ENCODE measurements at places on chromosomes 1 and 21. TPM values are rescaled to one million over a fixed set of nuclear protein-coding genes. Genes with fewer than 3 reads are reported as not detected.

DNA sequence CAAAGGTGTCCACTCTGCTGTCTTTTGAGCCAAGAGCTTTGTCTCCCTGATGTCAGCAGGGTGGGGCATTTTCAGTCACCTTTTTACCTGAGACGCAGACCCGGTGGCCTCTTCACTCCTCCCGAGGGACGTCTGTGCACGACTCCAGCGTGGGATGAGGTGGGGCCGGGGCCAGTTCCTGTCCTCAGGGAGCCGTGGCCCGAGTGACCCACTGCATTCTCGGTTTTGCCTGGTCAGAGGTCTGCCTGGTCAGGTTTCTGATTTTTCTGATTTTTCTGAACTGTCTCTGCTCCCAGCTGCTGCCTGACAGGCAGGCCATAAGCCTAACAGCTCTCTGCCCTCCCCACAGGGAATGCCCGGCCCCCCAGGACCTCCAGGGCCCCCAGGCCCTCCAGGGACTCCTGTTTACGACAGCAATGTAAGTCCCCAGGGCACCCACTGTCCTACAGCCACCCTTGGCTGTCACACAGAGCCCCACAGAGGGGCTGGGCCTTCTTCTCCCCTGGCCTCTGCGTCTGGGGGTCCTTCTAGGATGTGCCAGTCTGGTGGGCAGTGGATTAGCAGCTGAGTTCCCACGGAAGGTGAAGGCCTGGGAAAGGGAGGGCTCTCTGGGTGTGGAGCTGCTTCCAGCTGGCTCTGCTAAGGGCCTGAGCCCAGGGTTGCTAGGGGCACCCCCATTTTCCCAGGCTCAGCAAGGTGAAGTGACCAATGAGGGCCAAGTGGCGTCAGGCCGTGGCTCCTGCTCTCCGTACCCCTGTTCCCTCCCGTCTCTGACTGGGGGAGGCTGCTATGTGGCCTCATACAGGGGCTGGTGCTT is 45.9 kb downstream of the SLC19A1 start:
- no peak for DNase-seq

DNA sequence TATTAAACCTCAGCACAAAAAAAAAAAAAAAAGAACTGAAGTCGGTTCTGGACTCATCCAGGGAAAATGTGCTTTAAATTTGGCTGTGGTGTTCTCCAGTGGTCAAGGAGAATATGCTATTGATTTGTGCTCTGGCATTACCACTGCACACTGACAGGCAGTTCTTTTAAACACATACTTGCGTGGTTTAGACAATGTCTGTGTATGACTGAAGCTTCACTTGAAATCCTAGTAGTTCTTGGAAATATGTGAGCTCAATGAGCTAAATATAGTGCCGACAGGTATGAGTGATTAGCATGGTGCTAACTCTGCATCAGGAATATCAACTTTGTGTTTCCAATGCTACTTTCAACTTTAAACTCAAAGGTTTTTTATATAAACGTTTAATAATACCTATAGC is 415.6 kb downstream of the SMYD3 start:
- DNase-seq = no peak

- DNase-seq = no peak
These were observed 292.1 kb downstream of the TM2D1 start for GRCh38 chr1:61432616-61433388.

DNA sequence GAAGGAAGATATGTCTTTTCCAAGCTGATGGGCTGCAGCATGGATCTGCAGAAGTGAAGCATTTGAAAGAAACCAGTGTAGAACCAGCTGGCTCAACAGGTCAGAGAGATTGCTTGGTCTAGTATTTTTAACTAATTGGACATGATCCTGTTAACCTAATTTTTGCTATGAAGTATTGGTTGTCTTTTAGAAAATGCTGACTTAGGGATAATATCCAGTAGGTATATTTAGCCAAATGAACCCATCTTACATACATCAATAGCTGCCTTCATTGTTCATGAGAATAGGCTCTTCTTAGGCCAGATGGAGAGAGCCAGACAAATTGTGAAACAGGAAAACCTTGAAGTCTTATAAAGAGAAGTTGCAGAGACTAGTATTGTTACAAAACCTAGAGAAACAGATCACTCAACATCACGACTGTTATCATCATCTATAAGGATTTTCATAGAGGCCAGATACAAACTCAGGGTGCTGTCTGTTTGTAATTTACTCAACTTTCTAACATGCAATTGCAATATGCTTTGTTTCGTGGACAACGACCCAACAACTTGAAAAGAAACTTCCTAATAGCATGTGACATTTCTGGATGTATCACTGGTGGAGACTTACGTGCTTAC is 148.2 kb downstream of the DISC1 start:
- DNase-seq = no peak

MAP3K7CL gene
- 4.4 TPM for polyA plus RNA-seq

TXNIP gene
- polyA plus RNA-seq = 1,029 TPM

DNA sequence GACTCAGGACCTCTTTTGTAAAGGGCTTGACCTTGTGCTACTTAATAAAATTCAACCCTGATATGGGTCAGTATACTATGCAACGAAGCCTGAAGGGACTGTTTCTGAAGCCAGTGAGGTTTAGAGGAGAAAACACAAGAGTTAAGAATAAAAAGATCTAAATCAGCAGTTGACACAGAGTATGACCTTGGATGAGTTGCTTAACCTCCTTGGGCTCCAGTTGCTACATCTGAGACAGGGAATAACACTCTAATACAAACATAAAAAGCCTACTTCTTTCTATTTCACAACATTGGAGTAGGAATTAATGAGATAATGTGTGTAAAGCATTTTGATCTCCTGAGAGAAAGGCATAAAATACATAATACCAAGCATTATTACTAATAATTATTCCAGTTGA is 882.4 kb upstream of the ADGRL2 start:
- no peak for DNase-seq

DNA sequence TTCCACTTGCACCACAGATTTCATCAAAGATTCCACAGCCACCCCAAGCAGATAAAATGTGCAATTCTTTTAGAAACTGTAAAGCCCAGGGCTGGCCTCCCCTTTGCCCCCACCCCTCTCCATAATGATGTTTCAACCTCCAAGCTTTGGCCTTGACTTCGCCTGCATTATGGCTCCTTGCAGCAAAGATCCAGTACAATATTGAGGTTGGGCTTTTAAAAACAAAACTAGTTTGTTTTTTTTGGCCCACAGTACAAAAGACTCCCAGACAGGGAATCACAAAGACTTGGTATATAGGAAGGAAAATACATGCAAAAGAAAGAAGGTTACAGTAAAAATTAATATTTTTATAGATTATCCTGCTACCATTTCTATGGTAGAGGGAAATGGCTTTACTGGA is 356.5 kb upstream of the PTBP2 start:
- no peak for DNase-seq

GRCh38 chr1:54474310-54475251 is 68.4 kb upstream of the SSBP3 start:
- DNase-seq = no peak

DNA sequence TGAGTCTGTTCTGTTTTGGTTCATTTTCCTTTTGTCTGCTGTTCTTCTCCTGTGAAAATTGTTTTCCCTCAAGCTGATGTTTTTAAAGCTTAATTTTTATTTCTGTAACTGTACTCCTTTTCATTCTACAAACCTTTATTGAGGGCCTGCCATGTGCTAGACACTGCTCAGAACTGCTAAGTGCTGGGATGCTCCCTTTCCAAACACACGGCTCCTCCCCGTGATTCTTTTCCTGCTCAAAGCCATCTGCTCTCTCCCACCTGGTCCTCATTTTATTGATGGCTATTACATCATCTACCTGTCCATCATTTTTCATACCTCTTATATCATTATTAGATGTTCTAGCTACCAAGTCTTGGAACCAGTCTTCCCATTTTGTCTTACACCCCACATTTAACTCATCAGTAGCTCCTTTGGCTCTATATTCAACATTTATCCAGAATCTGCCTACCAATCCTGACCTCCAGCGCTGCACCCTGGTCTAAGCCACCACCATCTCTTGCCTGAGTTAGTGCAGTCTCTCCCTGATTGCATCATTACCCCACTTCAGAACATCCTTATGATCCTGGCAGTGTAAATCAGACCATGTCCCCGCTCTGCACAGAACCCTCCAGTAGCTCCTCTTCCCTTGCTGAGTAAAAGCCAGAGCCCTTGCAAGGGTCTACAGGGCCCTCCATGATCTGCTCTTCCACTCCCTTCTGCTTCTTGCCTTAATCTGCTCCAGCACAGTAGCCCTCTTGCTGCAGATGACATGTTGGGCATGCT is 118.1 kb downstream of the CACNA1E start:
- no peak for DNase-seq
